ENCODE measurements at places on chromosomes 6 and 20.

DNA sequence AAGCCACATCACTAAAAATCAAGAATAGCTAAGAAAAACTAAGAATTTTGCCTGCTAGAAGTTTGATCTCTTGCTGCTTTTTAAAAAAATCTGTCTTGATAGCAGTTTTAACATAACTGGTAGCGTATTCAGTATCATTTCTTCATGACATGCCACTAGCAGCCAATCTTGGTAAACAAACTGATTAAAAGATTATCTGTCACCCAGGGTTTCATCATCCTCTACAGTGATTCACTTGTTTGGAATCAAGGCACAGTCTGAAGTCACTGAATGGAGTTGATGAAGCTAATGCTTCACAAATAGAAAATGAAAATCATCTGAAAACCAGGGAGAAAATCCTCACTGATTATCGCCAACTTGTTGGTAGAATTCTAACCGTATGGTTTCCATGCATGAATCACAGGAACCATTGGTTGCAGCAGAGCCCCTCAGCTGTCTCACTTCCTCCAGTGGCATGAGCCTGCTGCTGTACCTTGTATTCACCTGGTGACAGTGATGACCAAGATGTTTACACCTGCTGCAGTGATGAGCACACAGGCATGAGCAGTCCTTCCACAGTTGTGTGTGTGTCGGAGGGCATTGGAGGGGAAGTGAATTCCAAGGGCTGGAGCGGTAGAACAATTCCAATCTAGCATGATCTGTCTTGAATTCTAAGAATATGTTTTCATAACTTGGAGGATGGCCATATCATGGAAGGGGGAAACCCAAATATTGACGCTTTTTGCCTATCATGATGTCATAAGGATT, 275.0 kb downstream of the KHDC1L start:
- no peak for DNase-seq

DNA sequence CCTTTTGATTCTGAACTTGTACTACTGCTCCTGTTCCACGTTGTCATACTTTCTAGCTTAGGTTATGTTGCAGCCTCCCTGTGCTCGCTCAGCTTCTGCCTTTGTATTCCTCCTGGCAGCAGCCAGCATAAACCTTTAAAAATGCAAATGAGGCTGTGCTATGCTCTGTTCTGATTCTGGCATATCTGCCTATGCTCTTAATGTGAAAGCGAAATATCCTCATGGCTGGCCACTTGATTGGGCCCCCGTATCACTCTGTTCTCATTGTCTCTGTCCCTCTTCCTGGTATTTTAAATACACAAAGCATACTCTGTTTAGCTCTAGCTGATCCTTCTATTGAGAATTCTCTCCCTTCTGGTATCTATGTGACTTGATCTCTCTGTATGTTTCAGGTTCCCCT, 139.0 kb downstream of the JARID2 start:
- no peak for DNase-seq

DNA sequence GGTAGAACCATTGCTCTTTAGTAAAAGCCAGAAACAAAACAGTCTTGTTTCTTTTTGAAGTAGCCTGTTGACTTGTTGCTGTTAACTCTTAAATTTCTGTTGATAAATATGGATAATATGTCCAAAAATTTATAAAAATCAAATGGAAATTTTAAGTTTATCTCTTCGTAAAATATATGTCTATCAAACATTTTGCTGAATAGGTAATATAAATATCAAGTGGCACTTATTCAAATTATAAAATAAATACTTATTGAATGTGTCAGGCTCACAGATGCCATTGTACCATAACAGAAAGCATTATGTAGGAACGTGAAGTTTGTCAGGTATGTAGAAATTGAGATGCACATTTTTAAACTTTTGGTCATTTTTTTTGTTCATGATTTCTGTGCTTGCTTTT, 216.5 kb downstream of the ARID1B start:
- DNase-seq, result no peak

- no peak for DNase-seq
These were observed 123.2 kb upstream of the TMEM170B start for GRCh38 chr6:11414176-11414963.

DNA sequence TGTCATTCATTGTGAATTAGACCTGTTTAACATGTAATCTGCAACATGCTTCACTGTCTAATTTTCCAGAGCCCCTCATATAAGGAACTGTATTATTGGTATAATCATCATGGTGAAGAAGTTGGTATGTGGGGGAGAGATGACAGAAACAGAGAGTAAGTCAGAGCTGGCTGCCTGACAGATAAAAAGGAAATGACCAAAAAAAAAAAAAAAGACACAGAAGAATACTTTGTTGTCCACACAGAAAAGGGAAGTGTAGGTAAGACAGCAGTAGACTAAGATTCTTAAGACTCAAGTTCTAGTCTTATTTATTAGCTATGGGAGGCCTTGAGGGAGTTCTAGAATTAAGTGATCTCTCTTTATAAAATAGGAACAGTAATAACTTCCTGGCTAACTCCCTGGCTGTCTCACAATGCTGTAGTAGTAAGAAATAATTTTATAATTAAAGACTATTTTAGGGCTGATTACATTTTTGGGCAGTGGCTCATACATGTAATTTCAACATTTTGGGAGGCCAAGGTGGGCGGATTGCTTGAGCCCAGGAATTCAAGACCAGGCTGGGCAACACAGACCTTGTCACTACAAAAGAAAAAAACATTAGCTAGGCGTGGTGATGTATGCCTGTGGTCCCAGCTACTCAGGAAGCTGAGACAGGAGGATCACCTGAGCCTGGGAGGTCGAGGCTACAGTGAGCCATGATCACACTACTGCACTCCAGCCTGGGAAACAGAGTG, 102.5 kb downstream of the PRL start:
- no peak for DNase-seq

GRCh38 chr6:67717281-67717680, 917.8 kb upstream of the ADGRB3 start:
- DNase-seq, result no peak

- no peak for DNase-seq
These were observed 215.0 kb downstream of the TBC1D7 start for GRCh38 chr6:13113376-13113775.

- no peak for DNase-seq
These were observed 2.3 kb upstream of the EPB41L1 start for GRCh38 chr20:36152261-36152660.

GRCh38 chr20:45962031-45962755, 9.8 kb downstream of the ZNF335 start:
- no peak for DNase-seq

GRCh38 chr6:4114123-4114522, 21.3 kb downstream of the ECI2 start:
- no peak for DNase-seq

DNA sequence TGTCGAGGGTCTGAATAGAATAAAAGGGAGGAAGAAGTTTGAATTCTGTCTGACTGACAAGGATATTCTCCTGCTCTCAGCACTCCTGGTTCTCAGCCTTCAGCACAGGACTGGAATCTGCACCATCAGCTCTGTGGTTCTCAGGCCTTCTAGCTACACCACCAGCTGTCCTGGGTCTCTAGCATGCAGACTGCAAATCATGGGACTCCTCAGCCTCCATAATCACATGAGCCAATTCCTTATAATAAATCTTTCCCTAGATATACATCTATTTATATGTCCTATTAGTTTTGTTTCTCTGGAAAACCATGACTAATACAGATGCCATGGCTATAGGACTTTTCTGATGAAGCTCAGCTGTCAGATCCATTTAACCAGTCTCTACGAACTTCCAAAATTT, 132.8 kb upstream of the ECI2 start:
- DNase-seq, result no peak

GRCh38 chr6:168133168-168133561, 54.2 kb upstream of the FRMD1 start:
- DNase-seq, result no peak

DNA sequence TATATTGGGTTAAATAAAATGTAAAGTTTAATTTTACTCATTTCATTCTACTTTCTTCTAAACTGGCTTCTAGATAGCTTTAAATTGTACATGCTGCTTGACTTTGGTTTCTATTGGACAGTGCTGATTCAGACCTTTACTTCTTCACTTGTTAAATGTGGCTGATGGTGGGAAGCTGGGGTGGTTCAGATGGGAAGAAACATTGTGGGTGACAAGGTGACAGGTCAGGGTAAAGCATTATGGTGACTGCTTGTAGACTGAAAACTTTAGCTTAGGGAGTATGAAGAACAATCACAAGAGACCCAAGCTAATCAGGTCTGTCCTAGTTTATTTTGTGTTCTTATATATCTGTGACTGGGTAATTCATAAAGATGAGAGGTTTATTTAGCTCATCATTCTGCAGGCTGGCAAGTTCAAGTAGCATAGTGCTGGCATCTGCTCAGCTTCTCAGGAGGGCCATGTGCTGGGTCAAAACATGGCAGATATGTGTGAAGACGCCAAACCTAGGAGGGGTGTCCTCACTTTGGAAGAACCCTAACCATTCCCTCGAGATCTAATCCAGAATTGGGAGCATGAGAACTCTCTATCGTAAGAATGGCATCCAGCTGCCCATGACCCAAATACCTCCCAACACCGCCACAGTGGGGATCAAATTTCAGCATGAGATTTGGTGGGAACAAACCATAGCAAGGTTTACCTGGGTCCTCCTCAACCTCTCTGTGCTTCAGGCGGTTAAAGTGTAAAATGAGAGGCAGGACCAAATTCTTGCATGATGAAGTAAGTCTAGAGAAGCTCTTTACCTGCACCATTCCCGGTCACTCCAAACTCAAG, 102.8 kb downstream of the FYN start:
- DNase-seq, result no peak

GRCh38 chr6:51182827-51183226, 364.2 kb downstream of the TFAP2B start:
- DNase-seq, result no peak

GRCh38 chr6:6604566-6604965, 16.0 kb downstream of the LY86 start:
- DNase-seq, result no peak
